ENCODE measurements at places on chromosomes 2 and 18.

DNA sequence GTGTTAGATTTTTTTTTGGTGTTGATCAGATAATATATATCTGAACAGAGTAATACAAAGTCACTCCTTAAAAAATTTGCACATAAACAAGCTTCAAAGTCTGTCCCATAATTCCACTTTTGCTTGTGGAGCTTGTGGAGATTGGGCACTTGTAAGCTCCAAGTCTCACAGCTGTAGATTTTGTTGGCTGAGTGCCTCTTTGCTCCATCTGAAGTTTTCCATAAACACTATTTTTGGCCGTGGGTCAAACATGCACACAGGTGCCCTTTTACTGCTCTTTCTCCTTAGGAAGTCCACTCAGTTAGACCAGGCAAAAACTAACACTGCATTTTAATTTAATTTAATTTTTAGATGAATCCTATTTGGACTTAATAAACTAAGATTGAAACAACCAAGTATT lies 3.6 kb upstream of the KCNJ13 start:
- peak; percentile 51 for DNase-seq

- DNase-seq, result no peak
Observed at GRCh38 chr18:12990123-12990475, 1.1 kb upstream of the CEP192 start.

- peak; percentile 73 for DNase-seq
Observed at GRCh38 chr2:95158891-95159619, 593 bp downstream of the ZNF514 start.

GRCh38 chr2:11591091-11591490 lies 57.2 kb downstream of the GREB1 start:
- no peak for DNase-seq

DNA sequence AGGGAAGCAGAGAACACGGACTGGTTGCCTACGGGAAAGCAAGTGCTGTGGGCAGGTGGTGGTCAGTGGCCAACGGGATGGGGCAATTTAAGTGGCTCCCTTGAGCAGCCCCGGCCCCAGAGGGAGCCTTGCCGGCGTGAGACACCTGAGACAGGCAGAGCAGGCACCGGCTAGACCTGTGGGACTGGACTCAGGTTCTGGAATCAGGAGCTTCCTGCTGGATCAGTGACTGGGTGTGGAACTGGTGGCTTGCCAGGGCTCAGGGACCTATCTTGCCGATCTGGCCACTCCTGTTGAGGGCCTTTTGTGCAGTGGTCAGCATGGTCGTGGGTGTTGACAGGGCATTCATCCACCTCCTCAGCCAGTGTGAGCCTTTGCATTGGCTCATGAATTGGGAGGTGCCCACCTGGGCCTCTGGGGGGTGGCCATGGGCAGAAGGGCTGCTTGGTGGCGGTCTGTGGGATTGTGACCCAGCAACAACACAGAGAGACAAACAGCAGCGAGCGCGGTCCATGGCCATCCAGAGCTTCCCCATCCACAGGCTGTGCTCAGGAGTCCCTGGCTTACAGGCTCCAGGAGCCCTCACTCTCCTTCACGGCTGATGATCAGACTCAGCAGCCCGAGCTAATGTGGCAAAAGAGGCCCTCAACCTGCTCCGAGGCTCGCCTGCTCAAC lies 85.4 kb upstream of the ZNF516 start:
- no peak for DNase-seq

GRCh38 chr18:63476668-63477067 lies at the start of gene SERPINB5:
TSS of gene SERPINB5 (plus strand) at chr18:63476958. CDS start at chr18:63484429, 7,471 bp downstream.
- DNase-seq, result no peak

DNA sequence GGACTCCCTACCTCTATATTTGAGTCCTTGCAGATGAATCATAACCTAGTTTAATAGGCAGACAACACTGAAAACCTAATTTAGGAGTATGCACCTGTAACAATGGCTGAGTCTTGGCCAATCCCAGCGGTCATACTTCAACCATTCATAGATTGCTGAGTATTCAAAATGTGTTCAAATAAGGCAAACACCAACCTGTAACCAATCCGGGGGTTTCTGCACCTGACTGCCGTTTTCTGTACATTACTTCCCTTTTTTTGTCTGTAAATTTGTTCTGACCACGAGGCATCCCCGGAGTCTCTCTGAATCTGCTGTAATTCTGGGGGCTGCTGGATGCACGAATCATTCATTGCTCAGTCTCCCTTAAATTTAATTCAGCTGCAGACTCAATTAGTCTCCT lies 338.6 kb downstream of the STK39 start:
- no peak for DNase-seq

DNA sequence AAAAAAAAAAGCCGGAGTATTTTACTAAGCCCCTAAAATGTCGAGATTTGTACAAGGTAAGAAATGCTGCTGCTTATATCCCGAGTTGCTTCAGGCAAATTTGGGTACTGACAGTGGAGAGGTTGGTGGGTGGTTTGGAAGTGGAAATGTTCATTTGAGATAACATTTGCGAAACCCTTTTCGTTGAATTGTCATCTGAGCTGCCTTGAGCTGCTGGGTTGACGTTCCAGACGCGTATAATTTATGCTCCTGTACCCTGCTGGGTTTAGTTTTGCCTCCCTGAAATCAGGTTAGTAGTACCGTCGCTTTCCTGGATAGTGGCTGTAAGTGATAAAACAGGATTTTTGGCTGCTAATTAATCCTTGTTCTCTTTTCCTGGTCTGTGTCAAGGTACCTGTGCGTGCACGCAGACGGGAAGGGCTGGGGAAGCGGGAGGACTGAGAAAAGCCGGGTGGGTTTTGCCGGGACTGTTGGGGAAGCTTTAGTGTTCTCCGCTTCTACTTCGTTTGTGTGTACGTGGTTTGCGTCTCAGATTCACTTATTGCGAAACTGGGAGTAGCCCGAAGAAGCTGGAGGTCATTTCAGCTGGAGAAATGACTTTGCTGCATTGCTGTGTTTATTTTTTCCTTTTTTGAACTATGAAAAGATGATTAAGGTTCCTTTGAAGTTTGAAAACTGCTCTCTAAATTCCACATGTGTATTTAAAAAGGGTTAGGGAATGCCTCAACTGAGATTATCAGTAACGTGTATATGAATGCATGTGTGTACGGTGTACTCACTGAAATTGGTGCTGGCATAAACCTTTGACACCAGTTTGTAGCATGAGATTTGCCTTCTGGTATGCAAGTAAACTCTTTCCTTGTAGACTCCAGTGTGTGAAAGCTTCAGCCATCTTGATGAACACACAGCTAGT lies 709 bp downstream of the UGP2 start:
- peak; percentile 59 for DNase-seq

DNA sequence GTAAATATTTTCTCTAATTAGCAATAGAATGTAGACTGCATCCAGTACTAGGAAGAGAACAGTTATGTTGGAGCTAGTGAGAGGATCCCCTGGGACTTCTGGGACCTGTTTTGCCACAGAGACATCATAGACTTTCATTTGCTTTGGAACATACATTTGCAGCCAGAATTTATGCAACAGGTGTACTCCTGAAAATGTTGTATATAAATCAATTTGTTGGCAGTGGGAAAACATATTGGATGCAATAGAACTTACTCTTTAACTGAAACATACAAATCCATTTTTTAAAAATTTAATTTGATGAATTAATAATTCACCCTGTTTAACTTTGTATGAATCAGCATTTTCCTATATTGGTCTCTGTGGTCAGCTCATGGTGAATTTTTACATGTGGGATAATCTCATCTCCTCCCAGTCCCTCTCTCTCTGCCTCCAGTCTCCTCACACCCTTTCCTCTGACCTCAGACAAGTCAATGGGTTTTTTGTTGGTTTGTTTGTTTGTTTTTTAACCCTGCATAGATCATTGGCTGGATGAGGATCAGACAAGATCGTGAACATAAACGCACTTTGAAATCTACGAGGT lies 263.0 kb downstream of the LPIN1 start:
- no peak for DNase-seq

- no peak for DNase-seq
Observed at GRCh38 chr2:20488782-20489181, 41.9 kb downstream of the RHOB start.

GRCh38 chr2:86037141-86037794 lies 68.4 kb downstream of the POLR1A start:
- peak; percentile 61 for DNase-seq

DNA sequence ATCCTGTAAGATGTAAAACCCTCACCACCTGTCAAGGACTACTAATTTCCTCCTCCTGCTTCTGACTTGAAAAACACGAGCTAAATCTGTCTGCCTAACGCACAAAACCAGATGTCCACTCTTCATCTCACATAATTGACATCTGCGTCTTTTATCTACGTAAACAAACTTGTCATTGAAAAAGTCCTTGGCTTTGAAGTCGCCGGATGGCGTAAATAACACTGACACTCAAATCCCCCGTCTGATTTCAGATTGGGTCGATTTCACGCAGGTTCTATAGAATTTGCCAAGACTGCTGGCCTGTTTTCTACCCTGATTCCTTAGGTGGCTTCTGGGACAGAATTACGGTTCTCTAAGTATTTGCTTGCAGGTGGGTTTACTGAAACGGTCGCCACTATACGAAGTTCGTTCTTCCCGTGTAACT lies 539 bp upstream of the MOB4 start:
- DNase-seq, result no peak

GRCh38 chr2:219553463-219553963 lies 9.7 kb downstream of the TMEM198 start:
- DNase-seq, result no peak

GRCh38 chr2:118812552-118812951 lies 34.9 kb downstream of the EN1 start:
- DNase-seq, result no peak

DNA sequence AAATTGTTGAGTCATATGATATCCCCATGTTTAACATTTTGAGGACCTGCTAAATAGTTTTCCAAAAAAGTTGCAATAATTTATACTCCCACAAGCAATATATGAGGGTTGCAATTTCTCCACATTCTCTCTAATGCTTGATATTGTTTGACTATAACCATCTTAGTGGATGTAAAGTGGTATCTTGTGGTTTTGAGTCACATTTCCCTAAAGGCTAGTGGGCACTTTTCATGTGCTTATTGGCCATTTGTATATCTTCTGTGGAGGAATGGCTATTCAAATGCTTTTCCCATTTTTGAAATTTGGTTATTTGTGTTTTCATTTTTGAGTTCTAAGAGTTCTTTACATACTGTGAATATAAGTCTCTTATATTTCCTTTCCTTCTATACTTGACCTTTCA lies 82.7 kb downstream of the SCG2 start:
- DNase-seq, result no peak

DNA sequence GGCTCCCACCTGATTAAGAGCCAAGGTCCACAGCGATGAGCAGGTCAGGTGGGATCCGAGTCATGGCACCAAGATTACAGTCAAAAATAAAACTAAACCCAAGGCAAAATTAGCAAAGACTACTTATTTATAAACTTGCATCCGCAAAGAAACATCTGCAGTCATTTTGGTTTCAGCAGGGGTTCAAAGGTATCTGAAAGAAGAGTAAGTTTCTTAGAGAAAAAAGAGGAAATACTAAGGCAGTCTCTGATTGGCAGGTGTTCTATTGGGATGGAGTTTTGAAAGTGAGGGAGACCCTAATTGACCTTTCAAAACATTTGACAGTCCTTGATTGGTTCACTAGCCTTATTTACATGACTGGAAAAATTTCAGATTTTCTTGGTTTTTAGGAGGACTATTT lies 11.0 kb upstream of the PLB1 start:
- DNase-seq, result no peak

DNA sequence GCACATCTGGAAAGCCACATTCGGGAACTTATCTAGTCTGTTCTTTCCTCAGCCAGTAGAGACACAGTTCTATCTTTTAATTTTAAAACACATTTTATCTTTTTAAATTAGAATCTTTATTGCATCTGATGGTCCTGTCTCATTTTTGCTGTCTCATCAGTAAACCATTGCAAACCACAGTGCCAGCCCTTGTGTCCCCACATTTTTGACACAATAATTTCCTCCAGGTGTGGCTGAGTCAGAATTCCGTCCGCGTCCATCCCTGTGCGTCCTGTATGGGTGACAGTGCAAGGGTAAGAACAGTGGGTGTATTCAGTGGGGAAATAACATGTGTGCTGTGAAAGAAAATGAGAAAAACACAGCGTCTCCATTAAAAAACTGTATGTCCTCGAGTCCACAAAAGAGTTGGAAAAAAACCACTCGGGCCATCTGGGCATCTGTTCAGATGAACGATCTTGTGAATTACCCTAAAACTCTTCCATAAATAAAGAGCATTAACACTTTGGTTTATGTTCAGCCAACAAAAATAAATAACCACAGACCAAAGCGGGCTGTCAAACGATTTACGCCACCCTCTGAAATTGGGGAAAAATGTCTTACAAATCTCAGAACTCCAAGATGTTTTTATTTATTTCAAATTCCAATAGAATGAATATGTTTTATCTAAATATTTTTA lies 137.3 kb downstream of the ZNF516 start:
- DNase-seq, result no peak

- DNase-seq, result no peak
Observed at GRCh38 chr18:36446059-36446458, 148.5 kb downstream of the FHOD3 start.

GRCh38 chr18:8439055-8439454 lies 170.2 kb upstream of the RAB12 start:
- no peak for DNase-seq

DNA sequence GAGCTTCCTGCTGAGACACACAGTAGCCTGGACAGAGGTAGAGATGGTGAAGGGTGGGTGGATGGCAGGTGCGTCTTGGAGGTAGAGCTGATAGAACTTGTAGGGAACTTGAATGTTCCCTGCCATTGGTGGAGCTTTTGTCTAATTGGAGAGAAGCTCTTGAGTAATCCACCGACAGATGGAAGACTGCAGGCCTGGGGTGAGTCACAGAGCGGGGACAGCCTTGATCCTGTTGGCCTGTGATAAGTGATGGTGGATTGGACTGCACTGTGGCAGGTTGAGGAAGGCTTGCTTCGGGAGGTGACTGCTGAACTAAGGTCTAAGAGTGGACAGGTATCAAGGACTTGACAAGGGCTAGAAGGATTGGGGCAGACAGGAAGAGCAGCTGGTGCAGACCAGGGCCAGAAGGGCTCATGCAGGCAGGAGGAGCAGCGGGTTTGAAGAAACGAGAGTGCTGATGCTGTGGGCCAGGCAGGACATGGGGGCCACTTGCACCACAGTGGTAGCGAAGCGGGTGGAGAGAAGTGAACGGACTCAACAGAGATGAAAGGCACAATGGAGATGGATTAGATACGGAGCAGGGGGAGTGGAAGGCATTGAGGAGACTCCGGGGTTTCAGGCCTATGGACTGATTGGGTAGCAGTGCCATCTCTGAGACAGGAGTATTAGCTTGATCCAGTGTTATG lies 16.3 kb downstream of the CABLES1 start:
- DNase-seq, result no peak

DNA sequence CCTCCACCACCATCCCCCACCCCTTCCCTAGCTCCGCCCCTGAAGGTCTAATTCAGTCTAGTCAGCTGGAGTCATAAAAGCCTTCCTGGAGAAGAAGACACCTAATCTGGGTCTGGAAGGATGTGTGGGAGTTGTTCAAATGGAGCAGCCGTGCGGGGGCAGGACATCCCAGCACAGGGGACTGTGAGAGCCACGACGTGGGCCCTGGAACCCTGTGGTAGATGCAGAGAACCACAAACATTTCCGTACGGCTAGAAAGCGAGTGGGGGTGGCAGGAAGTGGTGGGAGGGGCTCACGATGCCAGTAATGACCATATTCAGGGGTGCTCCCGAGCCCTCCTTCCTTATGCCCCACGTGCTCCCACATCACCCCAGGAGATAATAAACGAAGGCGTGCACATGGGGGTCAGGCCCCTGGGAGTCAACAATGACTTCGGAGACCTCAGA lies 20.9 kb upstream of the COL6A3 start:
- DNase-seq, result no peak

GRCh38 chr2:10885094-10885860 lies 26.5 kb upstream of the KCNF1 start:
- no peak for DNase-seq
